Thymus (tissue), 14 donors: ENCODE measurements at places on chromosomes 4 and X.

DNA sequence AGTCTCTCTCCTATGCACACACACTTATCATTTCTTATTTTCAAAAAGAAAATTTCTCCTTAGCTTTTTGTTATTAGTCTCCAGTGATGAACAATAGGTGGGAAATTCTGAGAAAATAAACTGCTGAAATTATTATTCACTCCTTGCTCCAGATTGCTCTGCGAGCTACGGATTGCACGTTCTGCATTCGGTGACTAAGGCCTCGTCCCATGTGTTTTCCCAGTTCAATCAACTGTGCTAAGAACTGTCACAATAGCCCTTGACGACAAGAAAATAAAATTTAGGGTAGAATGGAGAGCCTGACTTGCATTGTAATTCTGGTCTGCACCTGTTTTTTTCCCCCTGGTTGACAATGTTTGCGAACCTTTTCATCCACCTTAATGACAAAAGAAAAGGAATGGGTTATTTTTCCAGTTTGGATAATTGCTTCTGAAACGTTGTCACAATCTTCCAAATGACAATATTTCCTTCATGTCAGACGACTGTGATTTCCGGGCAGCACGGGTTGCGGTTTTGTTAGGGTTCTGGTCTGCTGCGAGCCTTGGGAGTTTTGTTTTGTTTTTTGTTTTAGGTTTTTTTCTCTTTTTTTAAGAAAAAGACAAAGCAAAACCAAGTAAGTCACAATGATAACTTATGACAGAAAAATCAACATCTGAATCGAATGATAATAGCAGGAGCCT is 124.5 kb upstream of the NOCT start:
- no peak for DNase-seq

DNA sequence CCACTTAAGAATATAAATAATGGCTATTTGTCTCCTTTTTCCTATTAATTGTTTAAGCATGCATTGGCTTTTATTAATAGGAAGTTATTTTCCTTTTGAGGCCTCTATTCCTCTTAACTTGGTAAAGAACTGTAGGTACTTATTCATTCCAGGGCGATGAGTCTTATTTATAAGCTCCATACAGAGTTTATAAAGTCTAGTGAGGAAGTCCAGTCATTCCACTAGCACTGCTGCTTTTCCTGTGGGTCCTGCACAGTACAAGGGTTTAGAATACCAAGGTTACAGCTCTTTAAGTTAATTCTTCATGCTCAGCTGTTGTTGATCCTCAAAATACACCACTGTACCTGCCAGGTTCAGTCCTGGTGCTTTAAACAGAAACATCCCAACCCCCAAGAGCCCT is 28.5 kb upstream of the WNK3 start:
- DNase-seq: no peak

- no peak for DNase-seq
Measured at GRCh38 chr4:33696586-33696985, 2547.7 kb downstream of the ARAP2 start.

DNA sequence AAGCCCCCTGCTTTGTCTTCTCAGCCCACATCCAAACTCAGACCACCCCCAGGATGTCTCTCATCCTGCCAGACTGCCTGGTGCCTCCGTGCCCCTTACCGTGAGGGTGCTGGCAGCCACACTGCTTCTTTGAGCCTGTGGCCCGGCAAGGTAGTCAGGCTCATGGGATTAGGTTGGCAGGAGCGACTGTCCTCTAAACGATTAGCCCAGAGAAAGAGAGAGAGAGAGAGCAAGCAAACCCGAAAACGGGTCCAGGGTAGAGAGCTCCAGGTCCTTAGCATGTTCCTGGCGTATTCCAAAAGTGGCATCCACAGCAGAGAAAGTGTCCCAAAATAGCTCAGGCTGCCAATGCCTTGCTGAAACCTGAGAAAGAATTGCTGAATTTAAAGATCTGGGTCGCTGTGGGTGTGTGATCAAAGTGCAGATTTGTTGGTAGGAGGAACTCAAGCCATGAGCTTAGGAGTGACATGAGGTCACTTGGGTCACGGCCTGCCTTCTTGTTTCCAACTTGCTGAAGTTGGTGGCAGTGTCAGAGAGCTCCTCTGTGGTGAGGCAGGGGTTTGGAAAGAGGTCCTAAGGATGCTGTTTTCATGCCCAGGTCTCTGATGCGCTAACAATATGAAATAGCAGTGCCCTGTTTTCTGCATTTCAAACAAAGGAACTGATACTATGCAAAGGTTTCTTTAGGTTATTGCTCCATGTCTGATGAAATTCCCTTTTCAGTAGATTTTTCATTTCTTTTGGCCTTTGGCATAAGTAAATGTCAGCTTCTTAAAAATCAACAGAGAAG is 81.6 kb downstream of the RTL9 start:
- no peak for DNase-seq

DNA sequence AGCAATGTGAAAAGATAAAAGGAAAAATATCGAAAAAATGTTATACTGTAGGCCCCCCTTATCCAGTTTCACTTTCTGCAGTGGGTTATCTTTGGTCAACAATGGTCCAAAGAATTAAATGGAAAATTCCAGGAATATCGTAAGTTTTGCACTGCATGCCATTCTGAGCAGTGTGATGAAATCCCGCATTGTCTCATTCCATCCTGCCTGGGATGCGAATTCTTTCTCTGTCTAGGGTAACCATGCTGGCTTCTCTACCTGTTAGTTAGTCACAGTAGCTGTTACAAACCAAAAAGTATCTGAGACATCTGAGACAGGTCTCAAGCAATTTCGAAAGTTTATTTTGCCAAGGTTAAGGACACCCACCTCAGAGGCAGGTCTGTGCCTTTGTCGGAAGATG is 170.3 kb downstream of the COX18 start:
- no peak for DNase-seq

DNA sequence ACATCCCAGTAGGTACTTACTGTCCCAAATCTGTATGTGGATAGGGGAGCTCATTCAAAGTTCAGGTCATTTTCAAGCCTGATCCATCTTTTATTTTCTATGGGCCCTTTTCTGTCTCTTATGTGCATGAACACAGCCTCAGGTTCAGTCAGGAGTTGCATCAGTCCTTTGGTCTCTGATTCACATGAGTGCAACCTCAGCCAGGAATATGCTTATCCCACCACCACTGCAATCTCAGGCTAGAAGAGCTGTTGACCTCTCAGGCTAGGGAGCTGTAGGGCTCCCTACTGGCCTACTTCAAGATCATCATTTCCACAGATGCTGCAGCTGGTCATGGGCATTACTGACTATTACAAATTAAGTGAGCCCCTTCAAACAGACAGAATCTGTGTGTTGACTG is 27.2 kb downstream of the AASDH start:
- no peak for DNase-seq

DNA sequence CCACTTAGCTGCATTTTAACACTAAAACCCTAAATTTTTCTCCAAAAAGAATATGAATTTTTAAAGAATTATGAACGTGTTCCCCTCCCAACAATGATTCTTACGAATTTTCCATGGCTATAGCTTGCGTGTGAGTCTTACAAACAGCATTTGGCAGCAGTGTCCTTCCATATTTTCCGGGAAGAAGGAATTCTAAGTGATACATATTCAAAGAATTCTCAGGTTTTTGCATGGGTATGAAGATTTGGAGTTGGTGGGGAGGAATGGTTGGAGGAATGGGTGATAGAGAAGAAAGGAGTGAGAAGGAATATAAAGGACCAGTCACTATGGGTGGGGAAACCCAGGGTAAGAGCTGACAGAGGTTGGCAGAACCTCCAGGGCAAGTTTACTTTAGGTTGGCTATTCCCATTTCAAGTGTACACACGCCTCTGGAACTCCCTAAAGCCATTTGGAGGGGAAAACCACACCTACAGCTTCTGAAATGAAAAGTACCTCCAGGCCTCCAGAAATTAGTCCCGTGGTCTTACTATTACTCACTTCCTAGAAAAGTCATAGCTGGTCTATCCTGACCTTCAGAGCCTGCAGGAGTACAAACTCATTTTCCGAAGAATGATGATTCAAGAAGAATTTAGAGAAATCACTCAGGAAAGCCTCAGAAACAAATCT is 420.8 kb upstream of the DIPK2B start:
- DNase-seq: no peak

DNA sequence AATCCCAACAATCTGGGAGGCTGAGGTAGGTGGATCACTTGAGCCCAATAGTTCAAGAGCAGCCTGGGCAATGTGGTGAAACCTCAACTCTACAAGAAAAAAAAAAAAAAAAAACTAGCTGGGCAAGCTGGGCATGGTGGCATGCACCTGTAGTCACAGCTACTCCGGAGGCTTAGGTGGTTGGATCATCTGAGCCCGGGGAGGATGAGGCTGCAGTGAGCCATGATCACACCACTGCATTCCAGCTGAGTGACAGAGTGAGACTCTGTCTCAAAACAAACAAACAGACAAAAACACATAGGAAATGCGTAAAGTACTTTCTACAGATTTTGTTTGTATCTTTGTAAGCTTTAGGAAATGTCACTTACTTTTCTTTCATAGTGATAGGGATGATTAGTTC is 307.2 kb upstream of the NR3C2 start:
- no peak for DNase-seq

GRCh38 chr4:161291222-161291621 is 872.6 kb downstream of the FSTL5 start:
- DNase-seq: no peak

GRCh38 chr4:151227731-151228130 is 49.2 kb upstream of the PRSS48 start:
- no peak for DNase-seq

DNA sequence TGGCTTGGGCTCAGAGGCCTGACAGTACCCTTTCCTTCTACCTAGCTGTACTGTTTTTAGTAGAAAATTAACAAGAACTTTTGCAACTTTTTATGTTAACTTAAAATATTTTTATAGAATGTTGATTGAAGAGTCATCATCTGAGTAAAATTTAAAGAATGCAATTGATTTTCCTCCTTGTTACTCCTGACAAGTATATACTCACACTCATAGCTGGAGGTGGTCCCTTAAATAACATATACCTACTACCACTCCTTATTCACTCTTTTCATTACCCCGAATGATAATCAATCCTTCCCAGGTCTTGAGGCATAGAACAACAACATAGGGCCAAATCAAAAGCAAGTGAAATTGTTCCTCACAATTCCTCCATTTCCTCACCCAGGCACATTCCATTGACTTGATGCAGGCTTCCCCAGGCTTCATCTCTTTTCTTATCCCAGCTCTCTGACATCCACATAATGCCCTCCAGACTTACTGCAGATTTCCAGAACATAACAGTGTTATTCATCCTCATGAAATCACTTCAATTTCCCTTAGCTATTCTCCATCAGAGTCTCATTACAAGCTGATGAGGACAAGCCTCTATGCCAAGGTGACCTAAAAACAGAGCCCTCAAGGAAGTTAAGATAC is 73.2 kb upstream of the ANXA10 start:
- no peak for DNase-seq

- no peak for DNase-seq
Measured at GRCh38 chrX:15908603-15909290, 54.1 kb upstream of the AP1S2 start.

- no peak for DNase-seq
Measured at GRCh38 chr4:125591290-125591689, 276.5 kb downstream of the FAT4 start.

- no peak for DNase-seq
Measured at GRCh38 chrX:34578237-34578636, 78.8 kb downstream of the TMEM47 start.

DNA sequence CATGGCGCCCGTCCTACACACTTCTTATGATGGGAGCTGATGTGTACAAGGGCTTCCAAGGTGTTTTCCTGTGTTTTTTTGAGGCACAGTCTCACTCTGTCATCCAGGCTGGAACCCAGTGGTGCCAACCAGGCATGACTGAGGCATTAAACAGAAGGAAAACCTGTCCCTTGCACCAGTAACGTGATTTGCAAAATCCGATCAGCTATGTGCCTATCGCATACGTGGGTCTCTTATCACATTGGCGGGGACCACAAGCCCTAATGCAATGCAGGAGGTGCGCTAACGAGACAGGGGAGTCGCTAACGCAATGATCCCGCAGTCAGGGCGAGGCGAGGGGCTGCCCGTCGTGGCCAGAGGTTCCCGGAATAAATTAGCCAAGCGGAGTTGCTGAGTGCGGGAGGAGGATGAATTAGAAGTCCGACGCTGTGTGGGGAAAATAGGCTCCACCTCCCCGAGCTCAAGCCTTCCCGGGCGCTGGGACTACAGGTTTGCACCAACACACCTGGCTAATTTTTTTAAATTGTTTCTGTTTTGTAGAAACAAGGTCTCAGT is 162.7 kb downstream of the SHOX start:
- DNase-seq: no peak

DNA sequence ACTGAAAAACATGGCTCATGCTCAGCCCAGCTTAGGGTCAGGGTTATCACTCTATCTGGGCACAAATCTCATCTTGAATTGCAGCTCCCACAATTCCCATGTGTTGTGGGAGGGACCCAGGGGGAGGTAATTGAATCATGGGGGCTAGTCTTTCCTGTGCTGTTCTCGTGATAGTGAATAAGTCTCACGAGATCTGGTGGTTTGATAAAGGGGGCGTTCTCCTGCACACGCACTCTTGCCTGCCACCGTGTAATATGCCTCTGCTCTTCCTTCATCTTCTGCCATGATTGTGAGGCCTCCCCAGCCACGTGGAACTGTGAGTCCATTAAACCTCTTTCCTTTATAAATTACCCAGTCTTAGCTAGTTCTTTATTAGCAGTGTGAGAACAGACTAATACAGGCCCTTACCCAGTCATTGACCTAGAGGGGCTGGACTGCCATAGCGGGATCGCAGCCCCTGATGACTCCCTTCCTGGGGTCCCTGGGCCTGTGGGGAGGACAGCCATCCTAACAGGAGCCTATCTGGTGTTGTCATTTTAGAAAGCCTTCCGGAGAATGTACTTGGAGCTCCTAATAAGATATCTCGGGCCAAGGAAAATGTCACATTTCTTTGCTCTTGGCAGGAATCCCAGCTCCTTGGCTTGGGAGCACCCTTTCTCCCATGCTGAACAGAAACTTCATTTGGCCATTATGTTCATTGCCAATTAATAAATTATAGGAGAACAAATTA is 112.6 kb downstream of the PHKA2 start:
- no peak for DNase-seq

GRCh38 chrX:107168712-107169111 is 37.5 kb downstream of the NUP62CL start:
- no peak for DNase-seq

DNA sequence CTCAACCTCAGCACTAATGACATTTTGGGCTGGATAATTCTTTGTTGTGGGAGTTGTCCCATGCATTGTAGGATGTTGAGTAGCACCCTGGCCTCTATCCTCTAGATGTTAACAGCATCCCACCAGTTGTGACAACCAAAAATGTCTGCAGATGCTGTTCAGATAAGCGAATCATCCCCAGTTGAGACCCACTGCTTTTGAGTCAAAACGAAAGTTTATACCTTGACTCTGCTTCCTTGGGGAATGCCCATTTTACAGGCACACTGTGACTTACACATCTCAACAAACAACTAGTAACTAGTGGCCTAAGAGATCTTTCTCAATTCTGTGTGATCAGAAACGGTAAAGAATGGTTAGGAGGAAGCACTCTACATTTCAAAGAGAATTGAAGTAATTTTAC is 37.0 kb downstream of the SEPSECS start:
- no peak for DNase-seq

- no peak for DNase-seq
Measured at GRCh38 chr4:70749313-70749712, 27.5 kb downstream of the RUFY3 start.

- no peak for DNase-seq
Measured at GRCh38 chr4:75643651-75644050, 13.3 kb upstream of the CDKL2 start.

- no peak for DNase-seq
Measured at GRCh38 chr4:129455482-129455881, 359.5 kb downstream of the C4orf33 start.

GRCh38 chr4:123017636-123018395 is 95.4 kb upstream of the NUDT6 start:
- DNase-seq: no peak
